ENCODE measurements at places on chromosomes 12 and 14. TPM values are rescaled to one million over a fixed set of nuclear protein-coding genes. Genes with fewer than 3 reads are reported as not detected.
A peak's percentile ranks its signal among the peaks of the same experiment; 100 is the strongest.

The KERA gene
- total RNA-seq = not detected

The OR4E2 gene
- not detected for total RNA-seq

The PAPOLA gene
- total RNA-seq = 323 TPM

The HOXC13 gene
- not detected for total RNA-seq

DNA sequence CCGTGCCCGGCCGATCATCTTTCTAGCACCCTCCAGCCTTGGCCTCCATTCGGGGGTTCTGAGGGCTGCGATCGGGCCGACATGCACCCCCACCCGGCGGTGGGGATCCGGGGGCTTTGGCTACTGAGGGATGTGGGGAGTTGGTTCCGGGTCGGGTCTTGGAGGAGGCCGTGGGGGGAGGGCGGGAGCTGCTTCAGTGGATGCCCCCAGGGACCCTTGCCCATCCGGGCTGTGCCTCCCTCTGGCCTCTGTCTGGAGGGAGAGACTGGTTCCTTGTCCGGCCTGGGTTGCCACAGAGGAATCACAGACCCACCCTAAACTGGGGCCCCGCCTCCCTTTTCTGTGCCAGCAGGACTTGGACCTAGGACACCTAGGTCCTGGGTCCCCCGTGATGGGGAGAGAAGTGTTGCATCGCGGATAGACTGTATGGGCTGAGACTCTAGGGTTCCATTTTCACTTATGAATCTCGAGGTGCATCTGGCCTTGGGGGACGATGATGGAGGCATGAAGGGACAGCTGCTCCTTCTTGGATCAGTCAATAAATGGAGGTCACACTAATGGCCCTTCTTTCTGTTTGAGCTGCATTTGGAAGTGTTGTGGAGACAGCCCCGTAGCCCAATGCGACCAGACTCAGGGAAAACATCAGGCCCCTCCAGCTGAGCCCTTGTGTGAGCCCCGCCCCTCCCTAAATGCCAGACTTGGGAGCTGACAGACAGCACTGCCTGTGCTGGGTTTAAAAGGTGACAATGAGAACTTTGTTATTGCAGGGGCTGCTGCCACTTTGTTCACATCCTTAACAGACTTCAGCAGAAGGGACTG, 577 bp downstream of the DTX3 start:
- peaks cover 5% of the 10 kb centered on the region for H3K36me3 ChIP-seq
- H3K4me3 ChIP-seq = peak overlapping the region; percentile 55
- H3K27ac ChIP-seq = no peak overlapping the region
- peaks cover 14% of the 10 kb centered on the region for H3K4me1 ChIP-seq
- H3K27me3 ChIP-seq = no peaks in the 10 kb centered on the region

- H3K27me3 ChIP-seq = no peaks in the 10 kb centered on the region
- no peak for DNase-seq
- no peaks in the 10 kb centered on the region for H3K4me1 ChIP-seq
These were observed 82.2 kb downstream of the PTPRO start for GRCh38 chr12:15404485-15404884.

GRCh38 chr12:121284551-121285390, 11.7 kb downstream of the CAMKK2 start:
- no peaks in the 10 kb centered on the region for H3K27me3 ChIP-seq
- no peak overlapping the region for H3K4me3 ChIP-seq
- no peak overlapping the region for H3K27ac ChIP-seq
- no peaks in the 10 kb centered on the region for H3K36me3 ChIP-seq
- H3K4me1 ChIP-seq = peaks cover 7% of the 10 kb centered on the region
- no peak for DNase-seq

GRCh38 chr12:38555620-38556591, 239.3 kb downstream of the ALG10B start:
- H3K27me3 ChIP-seq = no peaks in the 10 kb centered on the region
- H3K27ac ChIP-seq = no peak overlapping the region
- H3K36me3 ChIP-seq = no peaks in the 10 kb centered on the region
- H3K4me1 ChIP-seq = no peaks in the 10 kb centered on the region
- no peak overlapping the region for H3K4me3 ChIP-seq

DNA sequence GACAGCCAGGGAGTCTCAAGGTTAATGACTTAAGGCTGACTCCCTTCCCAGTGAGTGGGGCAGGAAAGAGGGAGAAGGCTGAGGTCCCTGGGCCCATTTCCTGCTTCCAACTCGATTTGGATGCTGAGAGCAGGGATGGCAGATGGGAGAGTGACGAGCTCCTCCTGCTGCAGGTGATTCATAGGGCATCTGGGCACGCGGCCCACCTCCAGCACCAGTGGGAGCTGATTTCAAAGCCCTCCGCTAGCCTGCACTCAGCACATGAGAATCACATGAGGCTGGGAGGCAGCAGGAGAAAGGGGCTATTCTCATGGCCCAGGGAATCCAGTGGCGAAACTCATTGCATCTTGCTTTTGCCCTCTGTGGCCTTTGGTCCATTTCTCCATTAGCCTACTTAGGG, 90.8 kb downstream of the SSPN start:
- H3K36me3 ChIP-seq = no peaks in the 10 kb centered on the region
- H3K4me1 ChIP-seq = no peaks in the 10 kb centered on the region
- no peak for DNase-seq

- no peak overlapping the region for H3K27ac ChIP-seq
- H3K4me1 ChIP-seq = no peaks in the 10 kb centered on the region
- no peaks in the 10 kb centered on the region for H3K27me3 ChIP-seq
- H3K36me3 ChIP-seq = peaks cover 5% of the 10 kb centered on the region
- H3K4me3 ChIP-seq = no peak overlapping the region
These were observed 11.5 kb upstream of the KANSL2 start for GRCh38 chr12:48693572-48693971.

- H3K4me1 ChIP-seq = peaks cover 22% of the 10 kb centered on the region
- H3K36me3 ChIP-seq = no peaks in the 10 kb centered on the region
- no peak overlapping the region for H3K4me3 ChIP-seq
- H3K27me3 ChIP-seq = no peaks in the 10 kb centered on the region
- DNase-seq = no peak
These were observed 2.7 kb upstream of the PACS2 start for GRCh38 chr14:105311838-105312237.

DNA sequence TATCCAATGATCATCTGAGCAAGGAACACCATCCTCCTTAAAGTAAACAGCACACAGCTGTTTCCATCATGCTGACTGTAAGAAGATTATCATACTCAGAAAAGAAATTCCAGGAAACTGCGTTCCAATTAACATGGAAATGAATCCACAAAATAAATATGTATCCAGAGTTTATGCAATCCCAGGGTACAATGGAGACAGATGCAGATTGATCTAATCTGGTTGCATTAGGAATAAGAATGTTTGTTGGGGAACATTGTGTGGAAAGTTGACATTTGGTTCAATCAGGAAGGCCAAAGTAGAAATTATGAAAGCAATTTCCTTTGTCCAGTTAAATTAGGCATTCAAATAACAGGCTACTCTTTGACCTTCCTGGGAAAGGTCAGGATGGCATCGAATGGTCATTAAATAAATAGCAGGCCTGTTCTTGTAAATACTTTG, 236.9 kb upstream of the AMIGO2 start:
- no peak for DNase-seq
- H3K27ac ChIP-seq = no peak overlapping the region
- peaks cover 52% of the 10 kb centered on the region for H3K4me1 ChIP-seq
- H3K36me3 ChIP-seq = no peaks in the 10 kb centered on the region

DNA sequence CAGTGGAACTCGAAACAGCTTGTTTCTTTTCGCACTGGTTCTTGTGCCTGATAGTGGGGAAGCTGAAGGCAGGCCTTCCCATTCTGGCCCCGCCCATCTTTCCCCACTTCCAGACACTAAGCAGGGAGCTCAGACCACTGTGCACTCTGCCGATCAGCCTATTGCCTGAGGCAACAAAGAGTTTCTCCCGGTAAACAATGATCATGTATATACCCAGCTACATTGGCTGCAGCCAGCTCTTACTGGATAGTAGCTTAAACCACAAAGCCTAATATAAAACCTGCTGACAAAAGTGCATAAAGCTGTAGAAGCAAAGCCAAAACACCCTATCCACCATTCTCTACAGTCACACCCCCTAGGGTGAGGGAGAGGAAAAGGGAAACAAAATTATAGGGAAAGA, 24.7 kb upstream of the GLIPR1 start:
- no peaks in the 10 kb centered on the region for H3K36me3 ChIP-seq
- no peak overlapping the region for H3K4me3 ChIP-seq
- no peak for DNase-seq
- H3K27ac ChIP-seq = no peak overlapping the region

GRCh38 chr12:51404627-51405026, 13.4 kb upstream of the GALNT6 start:
- H3K27me3 ChIP-seq = no peaks in the 10 kb centered on the region
- no peaks in the 10 kb centered on the region for H3K36me3 ChIP-seq
- H3K4me3 ChIP-seq = no peak overlapping the region
- H3K4me1 ChIP-seq = no peaks in the 10 kb centered on the region
- no peak for DNase-seq
- no peak overlapping the region for H3K27ac ChIP-seq

DNA sequence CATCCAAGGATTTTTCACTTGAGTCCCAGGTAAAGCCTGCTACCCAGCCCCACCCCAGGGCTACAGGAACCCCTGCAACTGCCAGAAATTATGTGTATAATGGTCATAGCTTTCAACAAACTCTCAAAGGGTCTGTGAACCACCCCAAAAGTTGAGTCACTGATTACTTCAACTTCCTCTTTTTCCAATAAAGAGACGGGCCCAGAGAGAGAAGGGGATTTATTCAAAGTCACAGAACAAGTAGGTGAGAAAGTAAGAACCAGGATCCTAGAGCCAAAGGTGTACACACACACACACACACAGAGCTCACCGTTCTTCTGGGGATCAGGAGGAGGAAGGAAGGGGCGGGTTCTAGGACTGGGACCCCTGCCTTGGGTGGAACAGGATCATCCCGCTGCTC, 4.8 kb upstream of the ITPK1 start:
- no peak overlapping the region for H3K4me3 ChIP-seq
- no peaks in the 10 kb centered on the region for H3K27me3 ChIP-seq
- H3K27ac ChIP-seq = no peak overlapping the region
- H3K4me1 ChIP-seq = peaks cover 6% of the 10 kb centered on the region

GRCh38 chr12:51388846-51389245, 2.4 kb downstream of the GALNT6 start:
- no peak for DNase-seq
- no peak overlapping the region for H3K27ac ChIP-seq
- no peaks in the 10 kb centered on the region for H3K27me3 ChIP-seq
- H3K36me3 ChIP-seq = peaks cover 3% of the 10 kb centered on the region

GRCh38 chr12:56161690-56162351, 3.7 kb downstream of the MYL6 start:
- no peak for DNase-seq
- peaks cover 20% of the 10 kb centered on the region for H3K4me1 ChIP-seq
- H3K36me3 ChIP-seq = peaks cover 6% of the 10 kb centered on the region
- no peaks in the 10 kb centered on the region for H3K27me3 ChIP-seq
- H3K27ac ChIP-seq = no peak overlapping the region
- H3K4me3 ChIP-seq = no peak overlapping the region

GRCh38 chr12:53955776-53956250, 1.1 kb downstream of the HOXC12 start:
- peak; percentile 30 for DNase-seq
- H3K27me3 ChIP-seq = peaks cover 80% of the 10 kb centered on the region
- no peak overlapping the region for H3K4me3 ChIP-seq
- H3K4me1 ChIP-seq = peaks cover 16% of the 10 kb centered on the region
- H3K36me3 ChIP-seq = no peaks in the 10 kb centered on the region
- no peak overlapping the region for H3K27ac ChIP-seq

DNA sequence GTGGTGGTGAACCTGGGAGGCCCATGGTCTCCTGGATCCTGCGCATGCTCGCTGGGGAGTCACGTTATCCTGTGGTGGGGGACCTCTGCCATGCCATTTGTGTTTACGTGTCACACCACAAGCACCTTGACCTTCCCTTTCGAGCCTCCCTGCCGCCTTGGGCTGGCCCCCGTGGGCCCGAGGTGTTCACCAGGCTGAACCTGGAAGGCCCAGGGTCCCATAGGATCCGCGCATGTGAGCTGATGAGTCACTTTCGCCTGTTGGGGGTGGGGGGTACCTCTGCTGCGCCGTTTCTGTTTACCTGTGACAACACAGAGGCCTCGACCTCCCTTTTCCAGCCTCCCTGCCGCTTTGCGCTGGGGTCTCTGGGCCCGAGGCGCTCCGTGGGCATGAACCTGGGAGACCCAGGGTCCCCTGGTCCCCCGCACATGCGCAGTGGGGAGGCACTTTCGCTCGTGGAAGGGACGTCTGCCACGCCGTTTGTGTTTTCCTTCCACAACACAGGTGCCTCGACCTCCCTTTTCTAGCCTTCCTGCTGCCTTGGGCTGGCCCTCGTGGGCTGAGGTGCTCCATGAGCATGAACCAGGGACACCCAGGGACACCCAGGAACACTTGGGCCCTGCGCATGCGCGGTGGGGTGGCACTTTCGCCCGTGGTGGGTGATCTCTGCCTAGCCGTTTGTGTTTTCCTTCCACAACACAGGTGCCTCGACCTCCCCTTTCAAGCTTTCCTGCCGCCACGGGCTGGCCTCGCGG, 334.1 kb downstream of the ALG10 start:
- no peaks in the 10 kb centered on the region for H3K36me3 ChIP-seq
- no peak overlapping the region for H3K27ac ChIP-seq
- H3K4me3 ChIP-seq = no peak overlapping the region
- H3K4me1 ChIP-seq = no peaks in the 10 kb centered on the region

All from B cell (primary cell).